ENCODE measurements at places on chromosomes 12 and 14.

- no peak for DNase-seq
Observed at GRCh38 chr14:71783088-71783487, 149.1 kb upstream of the RGS6 start.

GRCh38 chr14:93381644-93382043 lies 34.7 kb downstream of the COX8C start:
- no peak for DNase-seq

DNA sequence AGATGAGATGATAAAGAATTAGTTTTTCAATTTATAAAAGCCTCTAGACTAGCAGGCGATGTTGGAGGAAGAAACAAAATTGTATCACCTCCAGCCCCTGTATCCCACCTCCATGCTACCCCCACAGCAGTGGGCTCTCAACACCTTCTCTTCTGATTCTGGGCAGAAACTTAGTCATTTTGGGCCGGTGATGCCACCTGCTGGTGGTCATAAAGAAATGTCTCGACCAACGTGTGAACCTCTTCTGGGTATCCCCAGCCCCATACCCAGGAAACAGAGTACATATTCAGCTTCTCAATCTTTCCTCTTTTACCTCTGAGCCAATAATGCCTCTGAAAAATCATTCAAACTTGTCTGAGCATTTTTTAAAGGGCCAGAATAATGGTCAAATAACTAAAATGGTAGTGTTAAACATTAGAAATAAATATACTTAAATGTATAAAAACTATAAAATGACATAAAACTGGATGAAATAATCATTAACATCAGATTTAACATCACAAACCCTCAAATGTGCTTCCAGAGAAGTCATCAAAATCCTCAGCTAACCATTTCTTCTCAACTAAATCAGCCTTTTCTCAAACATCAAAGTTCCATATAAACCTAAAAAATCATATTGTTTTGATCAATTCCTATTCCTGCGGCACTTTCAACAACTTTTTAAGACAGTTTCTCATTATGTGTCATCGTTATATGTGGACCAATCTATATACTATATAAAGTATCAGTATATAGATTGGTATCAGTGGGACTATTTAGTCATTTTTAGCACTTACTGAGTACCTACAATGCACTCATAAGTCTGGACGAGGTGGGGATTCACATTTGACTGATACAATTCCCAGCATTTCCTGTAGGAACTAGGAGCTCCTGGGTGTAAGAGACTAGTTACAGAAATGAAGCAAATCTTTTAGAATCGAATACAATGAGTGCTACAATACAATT lies 69.4 kb downstream of the ATXN2 start:
- DNase-seq: peak; percentile 44

DNA sequence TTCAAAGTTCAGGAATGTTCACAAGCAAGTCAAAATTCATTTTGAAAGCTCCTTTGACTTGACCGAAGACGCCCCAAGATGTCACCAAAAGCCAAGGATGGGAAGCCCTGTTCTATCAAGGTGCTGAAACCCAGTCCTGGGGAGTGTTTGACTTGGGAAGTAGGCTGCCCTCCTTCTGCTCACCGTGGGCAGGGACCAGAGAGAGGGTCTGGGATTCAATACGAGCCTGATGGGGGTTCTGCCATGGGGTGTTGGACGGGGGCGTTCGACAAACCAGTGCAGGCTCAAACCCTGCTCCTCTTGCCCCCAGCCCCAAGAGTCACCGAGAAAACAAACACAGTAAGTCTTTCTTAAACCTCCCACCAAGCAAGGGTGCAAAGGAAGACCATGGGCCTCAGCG lies 150.1 kb upstream of the DIO3 start:
- no peak for DNase-seq

DNA sequence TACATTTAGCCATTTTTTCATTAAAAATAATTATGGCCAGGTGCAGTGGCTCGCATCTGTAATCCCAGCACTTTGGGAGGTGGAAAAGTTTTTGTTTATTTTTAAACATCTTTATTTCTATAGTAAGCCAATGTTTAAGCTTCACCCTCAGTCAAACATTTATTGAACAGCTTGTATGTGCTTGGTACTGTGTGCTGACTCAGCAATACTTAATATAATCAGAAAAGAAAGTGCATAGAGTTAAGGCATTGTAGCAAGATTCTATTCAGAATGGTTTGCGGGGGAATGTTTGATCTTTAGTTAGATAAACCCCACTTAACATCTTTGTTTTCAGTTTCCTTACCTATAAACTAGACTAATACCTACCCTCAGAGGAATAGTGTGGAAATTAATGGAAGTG lies 11.1 kb downstream of the ACTR6 start:
- no peak for DNase-seq

DNA sequence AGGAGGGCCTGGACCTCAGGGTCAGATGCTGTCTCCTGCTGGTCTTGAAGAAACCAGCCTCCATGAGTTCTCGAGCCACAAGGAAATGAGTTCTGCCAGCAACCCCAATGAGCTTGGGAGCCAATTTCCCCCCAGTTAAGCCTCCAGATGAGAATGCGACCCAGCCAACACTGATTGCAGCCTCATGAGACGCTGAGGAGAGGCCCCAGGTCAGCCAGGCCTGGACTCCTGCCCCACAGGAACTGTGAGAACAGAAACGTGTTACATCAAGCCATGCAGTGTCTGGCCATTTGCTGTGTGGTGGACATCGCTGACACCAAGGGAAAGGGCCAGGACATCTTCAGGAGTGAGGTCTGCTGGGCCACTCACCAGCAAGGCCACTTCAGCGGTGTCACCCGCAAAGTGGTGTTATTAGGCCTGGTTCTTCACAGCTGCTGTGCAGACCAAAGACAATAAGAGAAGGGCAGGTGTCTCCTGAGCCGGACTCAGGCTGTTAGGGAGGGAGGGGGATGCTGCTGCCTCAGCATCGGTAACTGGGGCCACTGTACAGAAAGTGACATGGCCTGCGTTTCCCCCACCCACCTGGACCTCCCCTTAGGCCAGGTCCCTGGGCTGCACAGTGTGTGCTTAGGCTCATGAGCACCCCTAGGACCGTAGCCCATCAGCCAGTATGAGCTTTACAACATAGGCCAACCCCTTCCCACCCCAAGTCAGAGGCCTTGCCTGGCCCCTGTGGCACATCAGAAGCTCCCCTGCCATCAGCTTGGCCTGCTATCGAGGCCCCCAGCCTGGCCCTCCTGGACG lies 272.4 kb upstream of the RTL1 start:
- DNase-seq: no peak

GRCh38 chr14:73814153-73814552 lies 37.5 kb upstream of the PTGR2 start:
- DNase-seq: no peak

DNA sequence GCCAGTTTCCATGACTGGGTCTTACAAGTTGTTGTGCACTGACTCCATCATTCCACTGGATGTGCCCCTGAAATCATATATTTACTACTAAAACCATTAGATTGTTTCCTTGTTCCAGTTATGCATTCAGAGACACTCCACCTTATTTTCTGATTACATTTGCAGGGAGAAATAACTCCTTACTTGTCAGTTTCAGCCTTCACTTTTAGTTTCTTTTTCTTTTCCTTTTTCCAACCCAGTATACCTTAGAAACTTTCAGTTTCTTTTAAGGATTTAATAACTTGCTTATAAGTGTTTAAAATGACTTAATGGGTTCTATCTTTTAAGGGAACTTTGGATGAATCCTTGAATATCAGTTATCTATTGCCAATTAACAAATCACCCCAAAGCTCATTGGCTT lies 39.9 kb downstream of the MRPL42 start:
- DNase-seq: no peak

DNA sequence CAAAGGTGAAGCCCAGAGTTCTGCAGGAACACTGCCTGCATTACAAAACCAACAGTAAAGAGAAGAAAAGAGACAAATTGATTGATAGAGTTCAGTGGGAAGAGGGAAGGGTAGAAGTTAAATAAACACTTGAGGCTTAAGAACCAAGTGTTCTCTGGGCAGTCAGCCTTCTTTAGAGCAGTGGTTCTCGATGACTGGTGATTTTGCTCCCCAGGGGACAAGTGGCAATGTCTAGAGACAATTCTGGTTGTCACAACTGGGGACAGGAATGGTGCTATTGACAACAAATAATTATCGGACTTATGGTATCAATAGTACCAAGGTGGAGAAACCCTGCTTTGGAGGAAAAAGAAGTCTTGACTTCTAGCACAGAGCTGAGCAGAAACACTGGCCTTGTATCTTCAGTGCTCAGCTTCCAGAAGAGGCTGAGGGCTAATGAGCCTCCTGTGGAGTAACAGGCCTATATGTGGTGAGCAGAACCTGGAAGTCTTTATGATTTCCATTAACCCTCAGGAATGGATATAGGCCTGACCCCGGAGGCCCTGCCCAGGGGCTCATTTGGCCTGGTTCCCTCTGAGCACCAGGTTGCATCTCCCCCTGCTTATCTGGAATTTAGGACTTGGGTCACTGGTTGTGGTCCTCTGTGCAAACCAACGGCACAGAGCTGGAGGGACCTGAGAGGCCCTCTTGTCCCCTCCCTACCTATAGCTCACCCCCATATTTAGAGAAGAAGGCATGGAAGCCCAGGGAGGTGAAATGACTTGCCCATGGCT lies 204.6 kb upstream of the PWP1 start:
- no peak for DNase-seq

DNA sequence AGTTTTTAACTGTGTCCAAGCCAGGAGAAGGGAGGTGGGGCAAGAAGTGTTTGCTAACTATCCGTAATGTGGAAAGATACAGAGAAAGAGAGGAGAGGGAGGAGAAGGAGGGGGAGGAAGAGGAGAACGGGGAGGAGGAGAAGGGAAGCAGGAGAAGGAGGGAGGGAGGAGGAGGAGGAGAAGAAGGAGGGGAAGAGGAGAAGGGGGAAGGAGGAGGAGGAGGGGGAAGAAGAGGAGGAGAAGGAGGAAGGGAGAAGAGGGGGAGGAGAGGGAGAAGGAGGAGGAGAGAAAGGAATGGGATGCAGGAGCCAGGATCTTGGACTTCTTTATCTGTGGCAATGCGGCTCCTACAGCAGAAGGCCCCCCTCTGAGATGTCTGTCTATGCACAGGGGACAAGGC lies 510.3 kb upstream of the CCDC196 start:
- no peak for DNase-seq

- DNase-seq: peak; percentile 60
Observed at GRCh38 chr14:105067140-105067968, 2.1 kb upstream of the GPR132 start.

GRCh38 chr14:103489621-103490020 lies 33.0 kb downstream of the CKB start:
- DNase-seq: no peak

- DNase-seq: no peak
Observed at GRCh38 chr12:55330446-55330845, at the start of gene OR6C3. OR6C3 (plus strand) TSS chr12:55330746; CDS start chr12:55331701, 955 bp downstream.

DNA sequence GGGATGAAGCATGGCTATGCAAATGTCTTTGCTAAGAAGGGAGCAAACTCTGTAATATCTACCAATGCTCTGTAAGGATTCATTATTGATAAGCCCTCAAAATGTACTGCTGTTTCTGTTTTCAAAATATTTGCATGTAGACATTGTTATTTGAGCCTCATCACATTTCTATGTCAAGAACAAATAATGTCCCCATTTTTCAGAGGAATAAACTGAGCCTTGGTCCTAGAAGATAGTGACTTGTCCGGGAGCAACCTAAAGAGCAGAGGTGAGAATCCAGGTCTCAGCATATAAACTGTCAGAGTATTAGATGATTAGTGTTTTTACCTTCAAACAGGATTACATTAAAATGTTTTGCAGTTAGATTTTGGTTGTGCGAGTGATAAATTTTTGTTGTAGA lies 125.5 kb upstream of the SRRM4 start:
- DNase-seq: no peak

GRCh38 chr12:21852251-21852650 lies 77.7 kb upstream of the KCNJ8 start:
- DNase-seq: no peak
